Pancreas (tissue), 10 donors: ENCODE measurements at places on chromosomes 2 and 18. TPM values are rescaled to one million over a fixed set of nuclear protein-coding genes. Genes with fewer than 3 reads are reported as not detected.

DNA sequence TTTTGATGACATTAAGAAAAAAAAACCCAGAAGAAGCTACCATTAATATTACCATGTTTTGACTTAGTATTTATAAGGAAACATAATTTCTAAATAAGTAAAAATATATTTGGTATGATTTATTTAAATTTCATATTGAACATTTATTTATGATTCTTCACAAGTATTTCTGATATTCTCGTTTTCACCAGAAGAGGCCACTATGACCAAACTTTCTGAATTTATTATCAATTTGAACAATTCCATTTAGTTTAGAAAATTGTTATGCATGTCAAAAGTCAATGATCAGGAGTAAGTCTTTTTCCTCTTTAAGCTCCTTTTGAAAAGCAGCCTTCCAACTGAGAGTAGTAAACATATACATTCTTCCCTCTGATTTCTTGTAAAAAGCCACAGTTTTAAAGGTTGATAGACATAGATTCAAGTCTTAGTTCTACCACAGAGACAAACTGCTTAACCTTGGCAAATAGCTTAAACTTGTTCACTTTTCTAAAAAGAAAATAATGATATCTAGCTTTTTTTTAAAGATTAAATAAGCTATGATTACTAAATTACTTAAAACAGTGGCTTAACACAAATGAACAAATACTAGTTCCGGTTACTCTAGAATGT lies 329.9 kb downstream of the TRIB2 start:
- no peak for DNase-seq

- DNase-seq, result no peak
These were observed 618.8 kb downstream of the SOCS6 start for GRCh38 chr18:70907673-70908072.

DNA sequence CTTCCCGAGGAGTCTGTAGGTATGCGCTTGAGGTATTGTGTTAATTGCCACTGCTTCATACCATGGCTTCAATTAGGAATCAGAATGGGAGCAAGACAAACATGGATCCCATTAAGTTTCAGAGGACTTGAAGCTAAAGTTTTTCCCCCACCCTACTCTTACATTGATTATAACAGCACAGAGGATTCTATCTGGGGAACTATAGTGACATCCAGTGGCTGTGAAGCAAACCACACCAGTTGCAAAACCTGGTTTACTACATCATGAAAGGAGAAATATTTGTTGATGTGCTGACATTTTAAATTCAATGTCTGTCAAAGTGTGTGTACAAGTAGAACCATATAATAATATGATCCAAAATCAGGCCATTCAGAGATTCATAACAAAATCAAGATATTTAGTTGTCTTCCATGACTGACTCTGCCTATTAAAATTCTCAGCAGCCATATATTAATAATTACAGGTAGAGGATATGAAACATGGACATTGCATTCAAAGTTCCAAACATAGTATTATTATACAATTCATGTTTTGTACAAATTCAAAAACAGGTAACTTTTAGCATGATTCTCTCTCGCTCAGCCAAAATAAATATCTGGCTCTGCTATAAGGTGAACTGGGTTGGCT lies 82.9 kb downstream of the GRB14 start:
- DNase-seq, result no peak

DNA sequence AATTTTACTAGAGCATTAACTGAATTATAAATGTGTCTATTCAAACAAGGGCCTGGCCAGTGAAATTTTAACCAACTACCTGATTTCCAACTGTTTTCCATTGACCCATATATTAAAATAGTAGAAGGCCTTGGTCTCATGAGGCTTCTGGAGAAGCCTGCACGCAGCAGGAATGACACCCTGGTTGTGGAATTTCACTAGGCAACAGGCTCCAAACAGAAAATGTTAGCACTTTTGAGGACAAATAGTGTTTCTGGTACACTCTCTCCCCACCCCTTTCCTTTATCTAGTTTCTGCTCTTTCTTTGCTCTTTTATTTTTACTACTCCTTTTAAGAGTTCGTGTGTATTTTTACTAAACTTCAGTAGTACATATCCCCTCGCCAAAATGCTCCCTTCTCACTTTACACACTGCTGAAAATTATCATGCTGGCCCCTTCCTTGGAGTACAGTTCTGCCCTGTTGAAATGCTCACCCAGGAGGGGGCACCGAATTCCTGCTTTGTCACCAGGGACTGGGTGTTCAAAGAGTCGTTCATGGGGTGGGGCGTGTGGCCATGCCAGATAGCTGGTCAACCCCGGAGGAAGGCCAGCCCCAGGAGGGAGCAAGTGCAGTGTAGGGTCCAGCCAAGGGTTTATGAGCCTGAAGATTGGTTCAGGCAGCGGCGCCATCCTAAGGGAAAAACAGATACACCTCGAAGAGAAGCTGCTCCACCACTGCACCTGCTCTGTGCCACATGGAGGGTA lies 22.1 kb upstream of the COL6A3 start:
- no peak for DNase-seq

- no peak for DNase-seq
These were observed 73.3 kb downstream of the KCNG2 start for GRCh38 chr18:79871026-79871390.

- DNase-seq, result no peak
These were observed 79.3 kb downstream of the CLHC1 start for GRCh38 chr2:55152475-55153412.

DNA sequence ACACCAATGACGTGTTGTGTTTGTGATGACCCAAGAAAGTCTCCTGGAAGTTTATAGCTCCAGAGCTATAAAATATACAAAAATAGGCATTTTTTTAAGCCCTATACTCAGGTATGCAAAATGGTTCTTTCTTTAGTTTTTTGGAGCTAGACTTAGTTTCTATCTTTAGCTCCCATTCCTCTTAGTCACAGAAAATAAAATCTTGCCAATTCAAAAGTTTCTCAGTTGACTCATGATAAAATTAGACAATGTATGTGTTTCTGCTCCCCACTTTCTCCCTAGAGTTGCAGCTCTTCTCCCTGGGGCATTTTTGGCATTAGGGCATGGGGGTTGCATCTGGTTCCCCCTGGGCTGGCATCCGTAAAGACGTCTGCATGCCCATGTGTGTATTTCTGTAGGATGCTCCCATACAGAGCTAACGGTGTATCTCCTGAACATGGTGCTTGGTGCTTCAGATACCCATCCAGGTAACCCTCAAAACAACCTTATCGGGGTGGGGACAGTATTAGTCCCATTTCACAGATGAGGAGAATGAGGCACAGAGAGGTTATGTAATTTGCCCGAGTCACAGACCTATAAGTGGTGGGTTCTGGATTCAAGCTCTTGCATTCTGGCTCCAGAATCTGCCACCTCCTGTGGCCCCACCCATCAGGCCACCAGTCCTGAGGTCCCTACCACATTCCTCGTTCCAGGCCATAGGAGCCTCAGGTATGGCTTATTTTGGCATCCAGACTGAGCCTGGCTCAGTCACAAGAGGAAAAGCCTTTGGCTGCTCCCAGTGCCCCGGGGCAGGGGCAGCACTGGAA lies 43.1 kb upstream of the ASAP2 start:
- DNase-seq, result no peak

DNA sequence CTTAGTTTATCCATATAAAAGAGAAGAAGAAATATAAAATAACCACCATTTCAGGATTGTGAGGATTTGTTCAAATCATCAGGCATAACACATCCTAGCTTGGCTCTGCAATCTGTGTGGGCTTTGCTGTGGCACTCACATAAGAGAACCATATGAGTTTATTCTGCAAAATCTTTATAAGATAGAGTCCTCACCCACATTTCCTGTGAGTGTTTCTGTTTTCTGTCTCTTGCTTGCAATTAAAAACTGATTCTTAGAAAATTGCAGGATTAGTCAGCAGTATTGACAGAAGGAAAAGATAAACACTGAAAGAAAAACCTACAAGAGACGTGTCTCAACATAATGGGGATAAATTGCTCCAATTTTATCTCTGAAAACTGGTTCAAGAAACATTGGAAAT lies 258.5 kb downstream of the RND3 start:
- DNase-seq, result no peak

- no peak for DNase-seq
These were observed 24.6 kb upstream of the DAW1 start for GRCh38 chr2:227846831-227847230.

- DNase-seq, result no peak
These were observed 1287.8 kb upstream of the TMEFF2 start for GRCh38 chr2:193482557-193482956.

GRCh38 chr18:4641771-4642368 lies 186.8 kb upstream of the DLGAP1 start:
- no peak for DNase-seq

DNA sequence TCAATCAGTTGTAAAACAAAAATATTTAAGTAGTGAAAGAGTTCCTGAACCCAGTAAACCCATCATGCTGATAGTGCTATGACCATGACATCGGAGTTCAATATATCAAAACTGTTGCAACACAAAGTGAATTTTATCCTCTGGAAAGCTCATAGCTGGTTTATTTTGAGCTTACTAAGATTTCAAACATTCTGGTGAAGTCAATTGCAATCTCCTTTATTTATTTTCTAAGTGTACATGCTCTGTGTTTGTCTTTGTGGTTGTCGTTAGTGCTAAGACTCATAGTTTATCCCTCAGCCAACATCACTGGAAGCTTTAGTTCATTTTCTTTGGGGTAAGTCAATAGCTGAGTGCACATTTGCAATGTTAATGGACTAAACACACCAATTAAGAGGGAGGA lies 91.9 kb downstream of the QPCT start:
- no peak for DNase-seq

- no peak for DNase-seq
These were observed 97.1 kb upstream of the ZNF521 start for GRCh38 chr18:25449046-25449445.

DNA sequence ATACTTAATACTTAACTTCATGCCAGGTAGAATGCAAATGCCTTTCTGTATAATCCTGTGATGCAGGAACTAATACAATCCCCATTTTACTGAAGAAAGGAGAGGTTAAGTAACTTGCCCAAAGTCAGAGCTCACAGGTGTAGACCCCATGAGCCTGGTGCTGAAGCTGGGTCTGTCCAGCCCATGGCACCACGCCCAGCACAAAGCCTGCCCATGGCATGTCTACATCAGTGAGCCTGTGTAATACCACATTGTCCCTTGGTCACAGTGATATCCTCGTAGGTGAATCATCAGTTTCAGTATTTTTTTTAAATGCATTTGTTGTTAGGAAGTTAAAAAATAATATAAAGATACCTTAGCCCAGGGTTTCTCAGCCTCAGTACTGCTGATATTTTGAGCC lies 69.9 kb upstream of the MCFD2 start:
- DNase-seq, result no peak

DNA sequence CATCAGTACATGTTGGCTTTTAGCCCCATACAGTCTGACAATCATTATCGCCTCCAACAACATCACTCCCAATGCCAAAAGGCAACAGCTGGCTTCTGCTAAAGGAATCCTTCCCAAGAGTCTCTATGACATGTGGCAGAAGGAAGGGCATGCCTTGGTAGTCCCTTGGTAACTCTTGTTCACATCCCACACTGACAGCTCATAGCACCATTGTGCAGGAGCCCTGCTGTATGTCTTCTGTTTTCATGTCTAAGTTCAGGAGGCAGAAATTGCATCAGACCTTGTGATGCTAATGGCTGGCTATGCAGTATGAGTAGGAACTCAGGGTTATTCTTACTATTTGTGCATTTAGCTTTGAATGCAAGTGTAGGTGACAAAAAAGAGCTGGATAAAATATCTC lies 392.1 kb downstream of the PTH2R start:
- no peak for DNase-seq

DNA sequence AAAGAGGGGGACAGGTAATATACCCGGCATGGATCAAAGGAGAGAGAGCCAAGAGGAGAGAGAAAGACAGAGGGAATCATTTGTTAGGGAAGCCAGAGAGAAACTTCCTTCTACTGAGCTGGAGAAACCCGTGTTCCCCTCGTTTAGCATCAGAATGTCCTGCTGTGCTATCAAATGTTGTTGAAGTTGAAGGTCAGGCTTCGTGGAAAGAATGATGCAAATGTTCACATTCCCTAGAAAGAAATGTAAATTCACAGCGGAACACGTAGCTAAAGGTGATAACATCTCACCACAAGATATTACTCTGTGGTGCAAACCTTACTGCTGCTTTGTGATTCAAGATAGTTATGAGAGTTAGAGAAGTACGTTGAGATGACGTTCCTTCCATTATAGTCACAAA lies 258.1 kb downstream of the LNPK start:
- no peak for DNase-seq

GRCh38 chr2:237782181-237782580 lies 16.4 kb upstream of the RBM44 start:
- no peak for DNase-seq

GRCh38 chr2:98569197-98569793 lies 39.0 kb downstream of the COA5 start:
- peak; percentile 54 for DNase-seq

- DNase-seq, result no peak
These were observed 171.0 kb downstream of the SLC4A3 start for GRCh38 chr2:219798430-219798829.

- no peak for DNase-seq
These were observed 16.0 kb upstream of the MARCO start for GRCh38 chr2:118925981-118926380.

GRCh38 chr2:114405247-114406116 lies 37.0 kb upstream of the DPP10 start:
- DNase-seq, result no peak

- no peak for DNase-seq
These were observed 27.2 kb upstream of the FHL2 start for GRCh38 chr2:105425936-105426625.

GRCh38 chr2:202592566-202592965 lies 42.2 kb upstream of the FAM117B start:
- no peak for DNase-seq

BUB1 gene
- polyA plus RNA-seq, result 0.12 TPM

AQP12A gene
- 284 TPM for polyA plus RNA-seq

COLEC12 gene
- polyA plus RNA-seq, result 0.76 TPM

FZD7 gene
- 1.2 TPM for polyA plus RNA-seq

SCN7A gene
- polyA plus RNA-seq, result 0.27 TPM

SMYD1 gene
- not detected for polyA plus RNA-seq

HSPE1 gene
- 98.6 TPM for polyA plus RNA-seq

KCNIP3 gene
- polyA plus RNA-seq, result 4.5 TPM

HNRNPLL gene
- 4.9 TPM for polyA plus RNA-seq
